ENCODE measurements at places on chromosomes 2 and 18. TPM values are rescaled to one million over a fixed set of nuclear protein-coding genes. Genes with fewer than 3 reads are reported as not detected.

CXCR1 gene
- total RNA-seq, result not detected

GAD1 gene
- total RNA-seq, result not detected

ORC2 gene
- total RNA-seq, result 6.0 TPM

IL36A gene
- total RNA-seq, result not detected

SLC4A5 gene
- under 0.01 TPM for total RNA-seq

SFTPB gene
- total RNA-seq, result not detected

CREG2 gene
- 2.8 TPM for total RNA-seq

PRKAG3 gene
- not detected for total RNA-seq

INPP1 gene
- total RNA-seq, result 8.2 TPM

UGT1A5 gene
- total RNA-seq, result not detected

PROKR1 gene
- total RNA-seq, result not detected

STON1 gene
- 2.1 TPM for total RNA-seq

RIT2 gene
- total RNA-seq, result not detected

ESPNL gene
- total RNA-seq, result 2.2 TPM

GPR75 gene
- 0.98 TPM for total RNA-seq

PLA2R1 gene
- total RNA-seq, result 3.6 TPM

ICOS gene
- not detected for total RNA-seq

MAP3K19 gene
- total RNA-seq, result not detected

TRPM8 gene
- 0.33 TPM for total RNA-seq

KRTCAP3 gene
- total RNA-seq, result 0.49 TPM

DNER gene
- 0.65 TPM for total RNA-seq

KLHL30 gene
- total RNA-seq, result 5.5 TPM

FBXO48 gene
- 0.33 TPM for total RNA-seq

ANKRD53 gene
- 1.8 TPM for total RNA-seq

MCEE gene
- 7.2 TPM for total RNA-seq

VIL1 gene
- not detected for total RNA-seq

CD28 gene
- not detected for total RNA-seq

CHRND gene
- total RNA-seq, result not detected

C2orf80 gene
- total RNA-seq, result not detected

EIF2AK2 gene
- total RNA-seq, result 9.9 TPM

CCL20 gene
- total RNA-seq, result not detected

CDCA7 gene
- 7.4 TPM for total RNA-seq

SCTR gene
- total RNA-seq, result 1.4 TPM

SKOR2 gene
- total RNA-seq, result not detected

ERFE gene
- 34.5 TPM for total RNA-seq

NAPG gene
- 9.1 TPM for total RNA-seq

CASP8 gene
- total RNA-seq, result 5.7 TPM

GLI2 gene
- 25.5 TPM for total RNA-seq

TSHZ1 gene
- total RNA-seq, result 5.2 TPM
